MCF 10A (cell line): ENCODE measurements at places on chromosomes 6 and 20.

DNA sequence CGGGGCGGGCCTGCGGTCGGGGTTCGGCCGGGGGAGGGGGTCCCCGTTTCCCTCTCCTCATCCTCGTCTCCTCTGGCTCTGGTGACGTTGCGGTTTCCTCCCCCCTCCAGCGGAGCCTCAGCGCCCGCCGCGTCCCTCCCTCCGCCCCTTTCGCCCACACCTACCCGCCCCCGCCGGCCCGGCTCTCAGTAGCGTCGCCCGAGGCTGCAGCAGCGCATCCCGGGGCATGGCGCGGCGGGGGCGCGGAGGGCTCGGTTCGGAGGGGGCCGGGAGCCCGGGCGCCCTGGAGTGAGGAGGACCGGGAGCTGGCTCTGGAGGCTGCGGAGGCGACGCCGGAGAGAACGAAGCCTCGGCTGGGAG lies at the start of gene DSE:
Gene DSE, plus strand, starts transcription at position 188 of the 360 bp plus-strand sequence. CDS start 28,304 bp downstream, outside the sequence.
- peak; percentile 84 for DNase-seq
- H3K27ac ChIP-seq, result peak within 1 kb of the TSS; percentile 88
- peaks cover 26% of the 10 kb centered on the region for H3K4me1 ChIP-seq
- no peaks in the 10 kb centered on the region for H3K27me3 ChIP-seq
- peaks cover 18% of the 10 kb centered on the region for H3K36me3 ChIP-seq

DNA sequence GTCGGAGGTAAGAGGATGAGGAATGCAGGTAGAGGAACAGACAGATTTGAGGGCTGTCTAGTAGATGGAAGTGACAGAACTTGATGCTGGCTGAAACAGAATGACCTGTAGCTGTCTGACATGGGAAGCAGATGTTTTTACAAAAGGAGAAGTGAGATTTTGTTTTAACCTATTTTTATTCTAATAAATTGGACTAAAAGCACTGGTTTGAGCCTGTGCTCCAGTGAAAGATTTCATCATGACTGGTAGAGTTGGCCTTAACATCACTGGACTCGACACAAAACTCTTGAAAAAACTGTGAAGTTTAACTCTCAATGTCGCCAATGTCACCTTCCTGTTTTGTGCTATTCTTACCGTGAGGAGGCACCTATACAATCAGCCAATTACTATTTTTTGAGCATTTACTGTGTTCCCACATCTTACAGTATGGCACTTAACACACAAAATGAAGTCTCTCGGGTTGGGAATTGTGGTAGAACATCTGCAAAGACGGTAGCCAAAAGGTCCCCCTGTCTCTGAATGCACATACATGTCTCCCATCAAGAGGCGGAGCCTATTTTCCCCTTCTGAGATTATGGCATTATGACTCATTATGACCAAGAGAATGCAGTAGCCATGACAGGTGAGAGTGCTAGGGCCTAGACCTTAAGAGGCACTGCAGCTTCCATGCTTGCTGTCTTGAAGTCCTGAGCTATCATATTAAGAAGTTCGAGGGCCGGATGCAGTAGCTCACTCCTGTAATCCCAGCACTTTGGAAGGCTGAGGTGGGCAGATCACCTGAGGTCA lies 93.2 kb downstream of the FOXF2 start:
- peaks cover 48% of the 10 kb centered on the region for H3K4me1 ChIP-seq
- H3K36me3 ChIP-seq, result no peaks in the 10 kb centered on the region
- H3K27me3 ChIP-seq, result no peaks in the 10 kb centered on the region

- peak; percentile 21 for DNase-seq
- no peaks in the 10 kb centered on the region for H3K27me3 ChIP-seq
- H3K4me3 ChIP-seq, result no peak overlapping the region
- no peaks in the 10 kb centered on the region for H3K36me3 ChIP-seq
- no peak overlapping the region for H3K27ac ChIP-seq
- H3K4me1 ChIP-seq, result no peaks in the 10 kb centered on the region
These were observed 721.1 kb downstream of the TENT5A start for GRCh38 chr6:81031416-81031815.

GRCh38 chr20:59102841-59103299 lies 60.3 kb upstream of the PRELID3B start:
- no peaks in the 10 kb centered on the region for H3K36me3 ChIP-seq
- no peak for DNase-seq
- no peak overlapping the region for H3K4me3 ChIP-seq
- H3K27ac ChIP-seq, result no peak overlapping the region

- H3K4me3 ChIP-seq, result no peak overlapping the region
- H3K27ac ChIP-seq, result no peak overlapping the region
- no peaks in the 10 kb centered on the region for H3K27me3 ChIP-seq
- peaks cover 6% of the 10 kb centered on the region for H3K36me3 ChIP-seq
- H3K4me1 ChIP-seq, result peaks cover 10% of the 10 kb centered on the region
- DNase-seq, result no peak
These were observed 12.8 kb upstream of the IRAK1BP1 start for GRCh38 chr6:78854546-78854945.

DNA sequence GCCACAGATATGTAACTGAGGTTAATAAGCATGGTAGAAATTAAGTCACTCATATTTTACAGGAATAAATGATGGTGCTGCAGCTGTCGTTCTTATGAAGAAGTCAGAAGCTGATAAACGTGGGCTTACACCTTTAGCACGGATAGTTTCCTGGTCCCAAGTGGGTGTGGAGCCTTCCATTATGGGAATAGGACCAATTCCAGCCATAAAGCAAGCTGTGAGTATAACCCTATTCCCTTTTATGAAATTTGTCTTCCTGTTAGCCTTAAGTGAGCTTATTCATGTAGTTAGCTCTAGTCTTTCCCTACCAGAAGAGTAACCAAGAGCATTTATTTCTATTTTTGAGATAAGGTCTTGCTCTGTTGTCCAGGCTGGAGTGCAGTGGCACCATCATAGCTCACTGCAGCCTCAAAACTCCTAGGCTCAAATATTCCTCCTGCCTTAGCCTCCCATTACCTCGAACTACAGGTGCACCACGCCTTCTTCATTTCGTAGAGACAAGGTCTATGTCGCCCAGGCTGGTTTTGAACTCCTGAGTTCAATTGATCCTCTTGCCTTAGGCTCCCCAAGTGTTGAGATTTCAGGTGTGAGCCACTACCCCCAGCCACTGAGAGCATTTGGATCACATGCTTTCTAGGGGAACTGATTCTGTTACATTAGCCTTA lies 12.0 kb downstream of the TCP1 start:
- H3K27me3 ChIP-seq, result no peaks in the 10 kb centered on the region
- H3K4me3 ChIP-seq, result no peak overlapping the region
- peaks cover 97% of the 10 kb centered on the region for H3K36me3 ChIP-seq
- no peak for DNase-seq

DNA sequence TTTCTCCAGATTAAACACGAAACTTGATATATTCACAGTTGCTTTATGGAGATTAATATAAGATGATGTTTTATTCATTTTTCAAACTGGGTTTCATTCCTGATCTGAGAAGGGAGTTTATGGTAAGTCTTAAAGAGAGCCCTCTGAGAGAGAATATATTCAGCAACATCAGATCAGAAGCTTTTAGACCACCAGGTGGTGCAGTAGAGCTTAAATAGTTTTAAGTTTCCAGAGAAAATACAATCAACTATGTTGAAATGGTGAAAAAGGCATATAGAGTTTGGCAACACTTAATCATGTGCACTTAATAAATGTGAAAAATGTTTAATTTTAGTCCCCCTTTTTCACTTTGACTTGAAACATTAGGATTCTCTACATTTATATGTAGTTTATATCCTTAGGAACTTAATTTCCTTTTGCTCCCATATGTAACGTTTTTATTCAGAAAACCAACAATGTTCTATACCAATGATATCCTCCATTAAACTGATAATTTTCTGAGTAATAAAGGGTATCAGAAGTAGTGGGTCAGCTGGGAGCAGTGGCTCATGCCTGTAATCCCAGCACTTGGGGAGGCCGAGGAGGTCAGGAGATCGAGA lies 86.4 kb upstream of the CLDN20 start:
- DNase-seq, result peak; percentile 73
- peaks cover 14% of the 10 kb centered on the region for H3K4me1 ChIP-seq
- no peak overlapping the region for H3K4me3 ChIP-seq
- no peaks in the 10 kb centered on the region for H3K36me3 ChIP-seq

DNA sequence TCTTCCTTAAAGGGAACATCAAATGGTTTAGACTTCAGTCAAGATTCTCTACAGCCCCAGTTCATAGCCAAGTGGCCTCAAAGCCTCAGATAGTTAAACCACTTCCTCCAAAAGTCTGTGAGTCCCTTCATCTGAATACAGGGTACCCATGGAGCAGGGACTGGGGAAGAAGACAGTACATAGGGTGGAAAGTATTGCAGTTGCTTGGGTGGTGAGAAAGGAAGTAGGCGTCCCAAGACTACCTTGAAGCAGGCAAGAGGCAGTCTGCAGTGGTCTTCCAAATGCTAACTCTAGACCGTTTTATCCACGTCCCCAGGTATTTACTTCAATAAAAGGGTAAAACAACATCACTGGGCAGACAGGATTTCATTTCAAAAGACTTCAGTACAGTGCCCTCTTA lies 2.0 kb downstream of the FYN start:
- H3K36me3 ChIP-seq, result no peaks in the 10 kb centered on the region
- H3K27ac ChIP-seq, result no peak overlapping the region
- peaks cover 13% of the 10 kb centered on the region for H3K4me1 ChIP-seq

DNA sequence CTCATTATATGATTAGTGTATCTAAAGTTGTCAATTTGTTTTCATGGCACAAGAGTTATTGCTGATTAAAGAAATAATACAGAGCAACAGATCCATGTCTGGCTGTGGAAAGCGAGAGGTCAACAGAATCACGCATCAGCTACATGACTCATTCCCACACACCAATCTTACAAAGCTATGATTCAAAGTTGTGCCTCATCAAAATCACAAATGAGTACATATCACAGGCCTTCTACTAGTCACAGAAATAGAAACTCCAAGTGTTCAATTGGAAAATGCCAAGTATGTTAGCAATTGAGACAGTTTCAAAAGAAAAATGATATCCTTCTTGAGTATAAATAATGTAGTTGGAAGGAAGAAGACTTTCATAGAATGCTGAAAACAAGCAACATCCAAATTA lies 57.8 kb upstream of the NKAIN2 start:
- no peak overlapping the region for H3K27ac ChIP-seq
- no peaks in the 10 kb centered on the region for H3K27me3 ChIP-seq
- H3K4me1 ChIP-seq, result peaks cover 4% of the 10 kb centered on the region

- no peak overlapping the region for H3K27ac ChIP-seq
- no peaks in the 10 kb centered on the region for H3K4me1 ChIP-seq
- H3K27me3 ChIP-seq, result peaks cover 53% of the 10 kb centered on the region
- no peak for DNase-seq
These were observed 115.1 kb downstream of the RNASET2 start for GRCh38 chr6:166841216-166841615.

DNA sequence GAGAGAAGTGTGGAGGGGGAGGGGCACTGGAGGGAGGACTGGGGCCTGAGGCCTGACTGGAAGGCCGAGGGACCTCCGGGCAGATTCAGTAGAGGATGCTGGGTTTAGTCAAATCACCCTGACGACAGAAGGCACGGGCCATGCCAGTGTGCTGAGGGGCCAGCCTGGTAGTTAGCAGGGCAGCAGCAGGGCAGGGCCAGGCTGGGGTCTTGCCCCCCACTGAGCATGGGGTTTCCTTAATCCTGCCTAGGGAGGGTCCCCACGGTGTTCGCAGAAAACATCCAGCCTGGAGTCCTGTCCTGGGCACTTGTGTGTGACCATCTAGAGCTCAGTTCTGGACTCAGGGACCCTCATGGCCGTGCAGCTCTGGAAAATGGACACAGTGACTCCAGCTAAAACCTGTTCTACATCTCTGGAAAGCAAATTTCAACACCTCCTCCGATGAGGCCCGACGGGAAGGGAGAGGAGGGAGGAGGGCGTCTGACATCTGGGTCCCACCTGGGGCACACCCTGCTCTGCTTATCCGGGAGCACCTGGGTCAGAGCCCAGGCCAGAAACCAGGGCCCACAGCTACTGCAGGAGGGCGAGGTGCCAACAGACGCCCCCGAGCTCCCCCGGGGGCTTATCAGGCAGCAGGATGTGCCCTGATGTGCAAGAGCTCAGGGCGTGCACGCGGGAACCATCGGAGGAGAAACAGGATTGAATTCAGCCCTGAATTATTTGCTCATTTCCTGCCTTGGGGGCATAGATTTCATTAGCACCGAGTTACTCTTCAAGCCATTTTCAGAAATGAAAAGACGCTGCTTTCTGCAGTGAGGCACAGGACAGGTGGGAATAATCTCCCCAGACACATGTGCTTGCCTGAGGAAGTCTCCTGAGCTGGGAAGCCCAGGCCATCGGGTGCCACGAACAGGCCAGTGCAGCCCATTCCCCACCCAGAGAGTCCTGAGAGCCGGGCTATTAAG lies 78.0 kb upstream of the MPC1 start:
- no peak overlapping the region for H3K4me3 ChIP-seq
- no peaks in the 10 kb centered on the region for H3K4me1 ChIP-seq
- no peaks in the 10 kb centered on the region for H3K27me3 ChIP-seq
- H3K27ac ChIP-seq, result no peak overlapping the region
- DNase-seq, result peak; percentile 34
- H3K36me3 ChIP-seq, result peaks cover 70% of the 10 kb centered on the region
